HT-29 (cell line): ENCODE measurements at places on chromosomes 5 and 9.

DNA sequence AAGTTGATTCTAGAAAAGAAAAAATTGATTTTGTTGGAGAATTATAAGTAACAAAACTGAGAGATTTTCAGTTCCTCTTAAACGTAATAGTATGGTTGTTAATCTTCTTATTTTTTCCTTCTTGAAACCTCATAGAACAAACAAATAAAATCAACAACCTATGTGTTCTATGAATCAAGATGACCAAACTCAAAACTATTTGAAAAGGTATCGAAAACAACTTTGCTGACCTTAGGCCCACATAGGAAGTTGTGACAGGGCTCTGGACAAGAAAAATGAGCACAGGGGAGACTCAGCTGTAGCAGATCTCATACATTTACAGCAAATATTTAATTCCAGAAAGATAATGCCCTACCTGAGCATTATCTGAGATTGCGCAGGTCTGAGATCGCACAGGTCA is 169.4 kb upstream of the CCNH start:
- DNase-seq: no peak

- DNase-seq: no peak
Measured at GRCh38 chr5:136734628-136735027, 369.3 kb upstream of the TRPC7 start.

DNA sequence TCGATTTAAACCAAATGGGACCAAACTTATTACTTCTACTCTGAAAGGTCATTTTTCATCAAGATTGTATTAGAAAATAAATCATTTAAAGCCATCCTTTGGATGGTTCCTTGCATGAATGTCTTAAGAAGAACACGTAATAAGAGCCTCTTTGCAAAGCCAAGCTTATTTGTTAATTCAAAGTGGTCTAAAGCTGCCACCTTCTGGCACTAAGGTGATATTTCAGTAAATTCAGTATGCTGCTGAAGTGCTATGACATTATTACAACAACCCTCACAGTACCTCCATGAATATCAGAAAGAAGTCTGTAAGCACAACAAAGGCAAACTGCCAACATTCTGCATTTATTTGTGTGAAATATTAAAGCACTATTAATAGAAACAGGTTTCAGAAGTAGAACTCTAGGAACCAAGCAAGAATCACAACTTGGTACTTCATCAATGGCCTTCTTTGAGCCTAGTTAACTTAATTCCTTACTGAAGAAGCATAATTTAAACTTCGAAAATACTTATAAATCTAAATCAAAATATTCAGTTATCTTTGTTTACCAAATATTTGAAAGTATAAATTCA is 53.1 kb upstream of the TYRP1 start:
- peak; percentile 70 for DNase-seq

GRCh38 chr9:86749894-86750255 is 197.4 kb downstream of the GAS1 start:
- DNase-seq: no peak

DNA sequence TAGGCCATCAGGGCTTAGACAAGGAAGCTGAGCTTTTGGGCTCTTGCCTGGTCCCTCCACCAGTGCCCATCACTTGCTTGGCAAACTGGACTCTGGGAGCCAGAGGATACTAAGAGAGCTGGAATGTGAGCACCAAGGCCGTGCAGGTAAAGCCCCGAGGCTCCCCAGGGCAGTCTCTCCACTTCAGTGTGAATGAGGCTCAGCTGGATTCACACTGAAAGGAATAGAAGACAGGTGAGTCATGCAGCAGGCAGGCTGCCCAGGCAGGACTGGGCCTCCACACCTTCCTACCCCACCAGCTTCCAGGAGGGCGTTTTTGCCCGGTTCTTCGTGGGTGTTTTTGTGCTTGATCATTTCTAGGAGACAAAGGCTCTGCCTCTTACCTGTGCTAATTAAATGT is 7.3 kb upstream of the CTSV start:
- peak; percentile 86 for DNase-seq

DNA sequence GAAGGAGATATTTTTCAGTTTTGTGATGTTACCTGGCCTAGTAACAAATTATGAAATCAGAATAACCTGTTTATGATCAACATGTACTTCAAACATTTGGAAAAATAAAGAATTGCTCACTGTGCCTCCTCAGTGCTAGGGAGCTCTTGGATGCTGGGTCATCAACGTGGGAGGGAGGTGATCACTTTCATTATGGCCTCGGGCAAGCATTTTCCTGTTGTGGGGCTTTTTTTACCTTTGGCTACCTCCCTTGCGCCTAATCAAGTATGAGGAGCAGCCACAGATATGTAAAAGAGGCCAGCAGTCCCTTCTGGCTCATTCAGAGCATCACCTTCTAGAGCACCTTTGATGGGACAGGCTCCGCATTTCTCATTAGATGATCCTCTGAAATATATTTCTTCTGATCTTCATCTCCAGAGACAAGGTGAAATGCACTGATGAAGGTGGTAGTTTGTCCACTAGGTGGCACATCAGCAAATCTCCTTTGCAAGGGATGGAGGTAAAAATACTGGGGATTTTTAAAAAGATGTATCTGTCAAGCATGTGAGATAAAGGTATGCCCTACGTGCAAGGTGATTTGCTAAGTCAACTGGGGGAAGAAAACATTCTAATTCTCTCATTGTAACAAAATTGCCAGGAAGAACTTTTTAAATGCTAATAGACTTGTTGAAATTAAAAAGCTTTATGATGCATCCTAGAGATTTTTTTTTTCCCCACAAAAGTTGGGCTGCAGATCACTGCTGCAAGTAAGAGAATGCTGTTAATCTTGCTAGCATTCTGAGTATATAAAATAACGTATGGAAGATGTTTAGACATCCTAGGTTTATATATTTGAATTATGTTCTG is 218.2 kb downstream of the MAST4 start:
- peak; percentile 68 for DNase-seq

GRCh38 chr5:148776780-148777179 is 49.6 kb upstream of the ADRB2 start:
- peak; percentile 45 for DNase-seq

DNA sequence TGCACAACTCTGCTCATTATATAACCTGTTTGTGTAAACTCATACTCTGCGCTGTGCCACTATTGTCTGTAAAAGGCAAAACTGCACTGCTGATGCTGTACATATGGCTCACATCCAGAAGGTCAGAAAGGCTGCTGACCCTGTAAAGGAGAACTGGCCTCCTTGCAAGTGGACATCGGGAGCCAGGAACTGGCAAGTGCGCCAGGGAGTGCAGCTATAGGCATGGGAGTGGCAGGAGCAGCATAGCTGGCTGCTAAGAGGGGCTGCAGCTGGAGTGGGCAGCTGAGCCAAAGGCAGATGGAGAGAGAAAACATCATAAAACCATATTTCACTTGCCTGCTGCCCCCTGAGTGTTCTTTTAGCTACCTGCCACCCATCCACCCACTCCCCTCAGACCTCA is 2183.4 kb upstream of the ACO1 start:
- DNase-seq: no peak

- no peak for DNase-seq
Measured at GRCh38 chr5:57386958-57387357, 95.7 kb downstream of the ACTBL2 start.
